ENCODE measurements at places on chromosomes 7 and 10.

DNA sequence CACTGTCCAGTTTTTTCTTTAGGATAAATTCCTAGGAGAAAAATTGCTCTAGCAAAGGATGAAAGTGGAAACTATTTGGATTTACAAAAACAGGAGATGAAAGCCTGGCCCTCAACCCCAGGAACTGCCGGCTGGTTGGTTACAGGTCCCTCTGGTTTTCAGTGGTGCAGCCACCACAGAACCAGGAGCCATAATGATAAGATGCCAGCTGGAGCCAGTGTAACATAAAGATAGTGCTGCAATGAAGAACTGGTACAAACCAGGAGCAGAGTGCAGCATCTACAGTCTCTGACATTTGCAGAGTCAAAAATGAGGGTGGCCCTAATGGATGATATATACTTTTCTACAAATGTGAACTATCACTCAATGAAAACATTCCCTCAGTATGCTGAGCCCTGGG lies 20.4 kb upstream of the NUP42 start:
- DNase-seq, result peak; percentile 80

DNA sequence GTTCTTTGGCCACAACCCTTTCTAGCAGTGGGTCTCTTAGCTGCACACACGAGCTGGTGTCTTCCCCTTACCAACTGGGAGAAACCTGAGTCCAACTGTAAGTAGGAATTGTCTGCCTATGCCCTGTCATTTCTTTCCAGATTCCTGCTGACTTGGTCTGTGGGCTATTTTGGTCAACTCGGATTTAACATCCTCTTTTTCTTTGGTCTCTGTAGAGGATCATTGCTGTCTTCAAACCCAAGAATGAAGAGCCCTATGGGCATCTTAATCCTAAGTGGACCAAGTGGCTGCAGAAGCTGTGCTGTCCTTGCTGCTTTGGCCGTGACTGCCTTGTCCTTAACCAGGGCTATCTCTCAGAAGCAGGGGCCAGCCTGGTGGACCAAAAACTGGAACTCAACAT lies 10.3 kb downstream of the PI4K2A start:
- no peak for DNase-seq

DNA sequence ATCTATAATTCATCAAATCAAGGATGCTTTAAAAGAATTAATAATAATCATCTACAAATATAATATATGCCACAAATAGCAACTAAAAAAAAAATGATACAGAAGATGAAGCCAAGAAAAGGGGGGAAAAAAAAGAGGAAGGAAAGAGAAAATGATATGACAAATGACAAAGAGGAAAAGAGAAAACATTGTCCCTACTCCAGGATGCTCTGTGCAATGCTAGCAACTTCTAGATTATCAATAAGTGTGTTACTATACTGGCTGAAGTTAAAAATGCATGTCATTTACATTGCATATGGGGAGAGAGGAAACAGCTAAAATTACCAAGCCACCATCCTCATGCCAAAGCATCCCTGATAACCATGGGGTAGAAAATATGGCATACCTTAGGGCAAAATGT lies 104.2 kb downstream of the SFMBT2 start:
- DNase-seq, result no peak

DNA sequence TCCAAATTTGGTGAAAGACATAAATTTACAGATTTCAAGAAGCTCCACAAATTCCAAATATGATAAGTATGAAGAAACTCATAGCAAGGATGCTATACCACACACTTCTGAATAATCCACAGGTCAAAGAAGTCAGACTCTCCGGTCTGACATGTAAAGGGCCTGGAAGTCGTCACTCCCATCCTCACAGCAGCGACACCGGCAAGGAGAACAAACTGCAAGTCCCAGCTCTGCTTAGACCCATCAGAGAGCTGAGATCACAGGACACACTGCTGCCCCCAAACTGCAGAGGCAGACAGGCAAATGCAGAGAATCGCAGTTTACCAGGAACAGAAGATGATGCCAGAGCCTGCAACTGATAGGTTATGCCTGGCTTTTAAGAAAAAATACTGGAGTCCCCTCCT lies 62.0 kb downstream of the AMZ1 start:
- DNase-seq, result no peak

DNA sequence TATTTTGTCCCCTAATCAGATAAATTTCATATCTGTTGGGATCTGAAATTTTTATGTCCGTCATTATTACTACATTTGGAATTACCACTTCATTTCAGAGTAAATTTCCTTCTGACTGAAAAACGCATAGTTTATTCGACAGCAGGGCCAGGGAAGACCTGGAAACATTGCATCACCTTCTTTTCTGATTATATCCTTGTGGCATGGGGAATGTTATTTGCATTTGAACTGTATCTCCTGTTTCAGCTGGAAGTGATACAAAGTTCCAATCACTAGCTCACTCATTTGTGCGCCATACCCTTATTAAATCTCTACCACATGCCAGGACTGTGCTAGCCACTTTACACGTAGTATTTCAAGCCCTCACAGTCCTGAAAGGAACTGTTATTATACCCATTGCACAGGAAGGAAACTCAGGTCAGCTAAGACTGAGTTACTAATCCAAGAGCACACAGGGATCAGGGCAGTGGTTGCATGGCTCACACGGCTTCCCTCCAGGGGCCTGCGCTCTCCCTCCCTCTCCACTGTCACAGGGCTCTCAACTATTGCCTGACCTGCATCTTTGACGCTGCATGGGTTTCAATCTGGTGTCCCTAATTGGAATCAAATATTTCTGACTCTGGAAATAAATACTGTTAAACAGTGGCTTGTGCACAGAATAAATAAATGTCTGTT lies 84.4 kb upstream of the NANOS1 start:
- DNase-seq, result no peak

DNA sequence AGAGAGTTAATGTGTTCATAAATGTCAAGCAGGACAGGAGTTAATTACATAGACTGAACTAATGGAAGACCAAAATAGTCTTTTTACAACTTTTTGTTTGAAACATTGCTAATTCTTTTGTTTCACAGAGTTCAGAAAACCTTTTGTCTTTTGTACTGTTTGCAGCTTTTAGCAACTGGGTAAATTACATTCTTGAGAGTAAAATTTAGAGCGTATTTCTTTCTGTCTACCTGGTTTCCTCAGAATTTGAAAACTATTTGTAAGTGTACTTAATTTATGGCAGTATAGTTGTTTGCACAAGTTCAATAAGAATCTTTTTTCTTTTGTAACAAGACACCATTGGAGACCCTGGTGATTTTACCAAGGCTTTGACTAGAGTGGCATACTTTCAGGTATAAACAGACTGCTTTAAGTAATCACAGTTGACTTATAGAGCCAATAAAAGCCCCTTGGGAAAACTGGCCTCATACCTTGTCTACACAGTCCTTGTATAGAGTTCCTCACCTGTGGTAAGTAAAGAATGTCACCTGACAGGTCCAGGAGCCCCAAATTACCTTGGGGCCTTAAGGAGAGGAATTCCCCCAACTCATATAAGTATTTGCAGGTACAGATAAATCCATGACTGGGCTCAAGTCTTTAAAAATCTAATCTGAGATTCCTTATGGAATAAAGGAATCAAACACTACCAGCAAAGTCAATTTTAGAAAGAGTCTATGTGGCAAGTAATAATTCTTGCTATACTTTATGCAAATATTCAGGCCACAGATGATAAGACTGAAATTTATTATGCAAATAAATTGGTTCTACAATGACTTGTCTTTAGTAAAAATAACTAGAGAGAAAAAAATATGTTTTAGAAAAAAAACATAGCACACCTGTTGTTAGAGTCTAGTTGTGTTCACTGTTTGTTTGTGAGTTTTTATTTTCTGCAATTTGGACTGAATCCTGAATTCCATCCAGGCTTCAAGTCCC lies 23.6 kb upstream of the CREB3L2 start:
- no peak for DNase-seq

- no peak for DNase-seq
These were observed 122.2 kb upstream of the SP4 start for GRCh38 chr7:21305455-21306235.

DNA sequence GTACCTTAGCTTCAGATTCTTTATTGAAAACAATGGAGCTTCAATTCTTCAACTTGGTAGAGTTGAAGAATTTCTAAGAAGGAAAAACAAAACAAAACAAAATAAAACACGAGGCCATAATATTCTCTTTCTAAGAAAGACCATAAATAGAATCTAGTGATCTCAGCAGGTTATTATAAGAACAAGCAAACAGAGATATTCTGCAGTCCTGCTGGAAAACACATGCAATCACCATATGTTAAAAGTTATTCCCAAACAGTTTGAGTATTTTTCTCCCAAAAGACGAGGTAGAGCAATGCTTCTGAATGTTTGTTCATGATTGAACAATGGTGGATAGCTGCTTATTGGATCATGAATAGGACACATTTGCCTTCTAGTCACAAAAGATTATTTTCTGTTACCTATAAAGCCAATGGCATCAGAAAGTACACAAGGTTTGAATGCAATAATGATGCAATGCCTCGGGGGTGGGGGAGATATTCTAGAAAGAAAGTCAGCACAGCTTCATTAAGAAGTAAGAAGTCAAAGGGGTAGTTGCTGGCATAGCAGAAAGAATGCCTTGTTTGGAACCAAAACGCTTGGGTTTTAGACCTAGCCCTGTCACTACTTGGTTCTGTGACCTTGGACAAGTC lies 59.3 kb downstream of the CREB3L2 start:
- DNase-seq, result no peak

GRCh38 chr7:107035446-107035845 lies 9.1 kb upstream of the PRKAR2B start:
- DNase-seq, result no peak

DNA sequence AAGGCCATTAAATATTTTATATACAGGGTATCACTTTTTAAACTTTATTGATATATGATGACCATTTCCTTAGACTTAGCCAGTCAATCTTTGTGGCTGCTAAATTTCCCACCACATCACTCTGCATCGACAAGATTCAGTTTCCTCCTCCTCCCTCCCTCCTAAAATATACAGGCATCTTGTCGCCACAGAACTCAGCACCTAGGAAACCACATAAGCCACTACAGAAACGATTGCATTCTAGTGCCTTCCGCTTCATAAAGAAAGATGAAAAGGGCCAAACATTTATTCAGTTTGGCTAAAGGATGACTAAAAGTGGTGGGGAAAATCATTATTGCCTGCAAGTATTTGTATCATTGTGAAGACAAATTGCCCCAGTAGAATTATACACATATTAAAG lies 30.7 kb downstream of the ERCC6 start:
- DNase-seq, result no peak

GRCh38 chr10:49512121-49512809 lies 26.7 kb downstream of the ERCC6 start:
- peak; percentile 50 for DNase-seq

DNA sequence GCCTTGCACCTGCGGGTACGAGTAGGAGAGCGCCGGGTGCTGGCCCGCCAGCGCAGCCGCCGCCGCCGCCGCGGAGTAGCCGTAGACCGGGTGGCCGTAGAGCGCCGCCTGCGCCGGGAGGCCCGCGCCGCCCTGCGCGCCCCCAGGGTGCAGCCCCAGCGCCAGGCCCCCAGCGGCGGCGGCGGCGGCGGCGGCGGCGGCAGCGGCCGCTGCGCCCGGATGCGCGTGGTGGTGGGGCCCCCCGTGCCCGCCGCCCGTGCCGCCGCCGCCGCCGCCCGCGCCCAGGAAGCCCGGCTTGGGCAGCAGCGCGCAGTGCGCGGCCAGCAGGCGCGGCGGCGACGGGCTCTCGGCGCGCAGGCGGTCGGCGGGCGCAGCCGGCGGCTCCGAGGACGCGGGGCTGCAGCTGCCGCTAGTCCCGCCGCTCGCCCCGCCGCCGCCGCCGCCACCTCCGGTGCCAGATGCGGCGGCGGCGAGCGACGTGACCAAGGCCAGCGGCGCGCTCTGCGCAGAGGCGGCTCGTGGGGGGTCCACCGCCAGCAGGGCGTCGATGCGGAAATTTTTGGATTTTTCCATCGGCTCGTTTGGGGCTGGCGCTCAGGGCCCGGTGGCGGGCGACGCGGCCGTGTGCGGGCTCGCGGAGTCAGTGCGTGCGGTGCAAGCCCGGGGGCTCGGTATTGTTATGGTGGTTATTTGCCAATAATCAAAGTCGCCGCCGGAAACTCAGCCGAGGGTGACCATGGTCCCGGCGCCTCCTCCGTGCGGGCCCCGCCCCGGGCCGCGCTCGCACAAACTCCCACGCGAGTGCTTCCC lies 480 bp downstream of the MNX1 start:
- no peak for DNase-seq

- DNase-seq, result no peak
These were observed 36.7 kb downstream of the MTERF1 start for GRCh38 chr7:91843831-91844230.

- peak; percentile 88 for DNase-seq
These were observed 16.2 kb downstream of the HSPB1 start for GRCh38 chr7:76318488-76319353.

GRCh38 chr10:131810036-131810804 lies 90.6 kb upstream of the PPP2R2D start:
- no peak for DNase-seq

DNA sequence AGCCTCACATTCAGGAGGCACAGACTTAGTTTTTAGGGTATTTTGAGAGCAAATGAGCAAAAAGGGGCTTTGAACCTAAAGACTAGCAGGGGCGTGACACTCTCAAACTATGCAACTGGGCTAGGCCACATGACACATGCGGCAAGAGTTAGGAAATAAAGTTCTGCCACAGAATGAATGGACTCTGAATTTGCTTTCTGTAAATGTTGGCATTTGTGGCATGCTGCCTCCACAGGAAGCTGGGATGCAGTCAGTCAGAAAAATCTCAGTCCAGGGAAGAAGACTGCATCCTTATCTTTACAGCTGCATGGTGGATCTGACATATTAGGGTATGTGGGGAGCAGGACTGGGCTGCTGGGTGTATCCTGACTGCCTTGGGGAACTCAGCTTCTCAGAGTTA lies 181.0 kb downstream of the COBL start:
- no peak for DNase-seq

GRCh38 chr10:127148066-127148932 lies 48.1 kb downstream of the INSYN2A start:
- no peak for DNase-seq

- no peak for DNase-seq
These were observed 5.8 kb upstream of the ESYT2 start for GRCh38 chr7:158834878-158835784.

- no peak for DNase-seq
These were observed 8.6 kb upstream of the BET1 start for GRCh38 chr7:94012746-94013145.

GRCh38 chr7:3588341-3588740 lies 287.3 kb downstream of the SDK1 start:
- DNase-seq, result no peak

- peak; percentile 15 for DNase-seq
These were observed 205.8 kb upstream of the FRMD4A start for GRCh38 chr10:14536241-14537213.

GRCh38 chr7:156376317-156376716 lies 264.3 kb upstream of the RNF32 start:
- no peak for DNase-seq

- no peak for DNase-seq
These were observed 225.8 kb upstream of the FAM3C start for GRCh38 chr7:121621937-121622336.

Measured in hematopoietic multipotent progenitor cell treated with erythropoietin and hydrocortisone succinate and interleukin-3 and kit ligand, for 15 days (in vitro differentiated cells).